ENCODE measurements at places on chromosomes 4 and X.

GRCh38 chr4:79848329-79848728 is 224.7 kb downstream of the ANTXR2 start:
- DNase-seq = no peak

- no peak for DNase-seq
Measured at GRCh38 chr4:112280386-112281056, 5.2 kb downstream of the TIFA start.

DNA sequence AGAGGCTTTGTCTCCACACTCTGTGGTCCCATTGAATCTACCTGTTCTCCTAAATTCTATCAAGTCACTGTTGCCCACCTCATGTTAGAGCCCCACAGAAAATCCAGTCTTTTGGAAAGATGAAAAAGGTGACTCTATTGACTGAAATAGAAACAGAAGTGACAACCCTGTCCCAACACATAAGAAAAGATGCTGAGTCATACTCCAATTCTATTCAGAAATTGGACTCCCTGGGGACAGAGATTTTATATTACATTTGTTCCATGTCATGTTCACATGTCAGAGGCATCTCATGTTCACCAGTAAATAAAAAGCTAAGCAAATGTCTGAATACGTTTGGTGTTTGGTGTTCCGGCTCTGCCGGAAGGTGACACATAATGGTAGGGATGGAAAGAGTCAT is 2.9 kb upstream of the GRPR start:
- no peak for DNase-seq

- DNase-seq = peak; percentile 18
Measured at GRCh38 chrX:130575831-130576389, 174.1 kb downstream of the RBMX2 start.

- DNase-seq = no peak
Measured at GRCh38 chr4:55157559-55158277, 32.3 kb upstream of the KDR start.

DNA sequence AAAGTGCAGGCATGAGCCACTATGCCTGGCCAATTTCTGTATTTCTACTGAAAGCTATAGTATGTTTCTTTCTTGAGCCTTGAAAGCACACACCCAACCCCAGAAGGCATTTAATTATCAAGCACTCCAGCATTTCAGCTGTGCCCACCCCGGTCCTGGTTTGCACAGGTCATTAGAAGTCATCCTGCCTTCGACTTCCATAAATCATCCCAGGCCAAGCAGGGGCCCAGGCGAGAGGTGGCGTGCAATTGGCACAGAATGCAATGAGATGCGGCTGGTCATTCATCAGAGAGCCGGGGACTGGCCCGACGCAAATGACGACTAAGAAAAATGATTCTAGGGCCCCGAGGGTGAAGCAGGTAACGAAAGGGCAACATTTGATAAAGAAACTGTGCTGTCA is 24.8 kb upstream of the CRMP1 start:
- DNase-seq = no peak

DNA sequence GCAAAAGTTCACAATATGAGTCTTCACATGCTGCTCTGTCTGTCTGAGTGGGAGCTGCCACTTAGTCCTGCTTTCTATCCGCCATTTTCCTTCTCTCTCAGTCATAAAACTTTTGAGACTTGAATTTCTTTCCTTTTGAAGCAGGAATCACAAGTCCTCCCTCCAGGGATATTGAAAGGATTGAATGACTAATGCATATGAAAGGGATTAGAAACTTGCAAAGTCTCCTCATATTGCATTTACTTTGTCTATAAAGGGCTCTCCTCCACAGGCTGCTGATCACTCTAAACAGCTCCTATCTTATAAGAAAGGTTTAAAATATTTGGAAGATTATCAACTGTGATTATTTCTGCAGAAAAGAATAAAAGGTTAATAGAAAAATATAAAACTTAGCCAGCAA is 879.1 kb downstream of the ARAP2 start:
- DNase-seq = no peak

DNA sequence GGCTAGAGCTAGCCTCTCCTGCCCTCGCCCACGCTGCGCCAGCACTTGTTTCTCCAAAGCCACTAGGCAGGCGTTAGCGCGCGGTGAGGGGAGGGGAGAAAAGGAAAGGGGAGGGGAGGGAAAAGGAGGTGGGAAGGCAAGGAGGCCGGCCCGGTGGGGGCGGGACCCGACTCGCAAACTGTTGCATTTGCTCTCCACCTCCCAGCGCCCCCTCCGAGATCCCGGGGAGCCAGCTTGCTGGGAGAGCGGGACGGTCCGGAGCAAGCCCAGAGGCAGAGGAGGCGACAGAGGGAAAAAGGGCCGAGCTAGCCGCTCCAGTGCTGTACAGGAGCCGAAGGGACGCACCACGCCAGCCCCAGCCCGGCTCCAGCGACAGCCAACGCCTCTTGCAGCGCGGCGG is at the start of gene AR:
AR (plus strand) TSS at position 204 of the 400 bp plus-strand sequence. CDS start 1,126 bp downstream, outside the sequence.
- peak; percentile 30 for DNase-seq

- no peak for DNase-seq
Measured at GRCh38 chr4:4195354-4195753, 31.4 kb downstream of the OTOP1 start.

- DNase-seq = peak; percentile 26
Measured at GRCh38 chr4:73869130-73870055, at the start of gene CXCL1. CXCL1 (plus strand) TSS chr4:73869393; CDS start chr4:73869471, 78 bp downstream.

DNA sequence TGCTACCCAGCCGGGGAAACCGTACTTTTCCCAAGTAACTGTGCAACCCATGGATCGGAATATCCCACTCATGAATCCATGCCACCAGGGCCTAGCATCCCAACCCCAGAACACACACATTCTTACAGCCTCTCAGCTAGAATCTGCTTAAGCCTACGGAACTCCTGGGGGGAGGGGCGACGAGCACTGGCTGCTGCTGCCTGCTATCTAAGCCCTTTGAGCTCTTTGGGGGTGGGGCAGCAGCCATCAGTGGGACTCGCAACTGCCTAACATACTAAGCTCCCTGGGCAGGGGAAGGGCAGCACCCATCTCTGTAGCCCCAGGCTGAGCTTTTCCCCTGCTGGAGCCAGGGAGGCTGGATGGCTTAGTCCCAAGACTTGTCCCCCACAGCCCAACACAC is 28.6 kb downstream of the NUDT10 start:
- DNase-seq = no peak

DNA sequence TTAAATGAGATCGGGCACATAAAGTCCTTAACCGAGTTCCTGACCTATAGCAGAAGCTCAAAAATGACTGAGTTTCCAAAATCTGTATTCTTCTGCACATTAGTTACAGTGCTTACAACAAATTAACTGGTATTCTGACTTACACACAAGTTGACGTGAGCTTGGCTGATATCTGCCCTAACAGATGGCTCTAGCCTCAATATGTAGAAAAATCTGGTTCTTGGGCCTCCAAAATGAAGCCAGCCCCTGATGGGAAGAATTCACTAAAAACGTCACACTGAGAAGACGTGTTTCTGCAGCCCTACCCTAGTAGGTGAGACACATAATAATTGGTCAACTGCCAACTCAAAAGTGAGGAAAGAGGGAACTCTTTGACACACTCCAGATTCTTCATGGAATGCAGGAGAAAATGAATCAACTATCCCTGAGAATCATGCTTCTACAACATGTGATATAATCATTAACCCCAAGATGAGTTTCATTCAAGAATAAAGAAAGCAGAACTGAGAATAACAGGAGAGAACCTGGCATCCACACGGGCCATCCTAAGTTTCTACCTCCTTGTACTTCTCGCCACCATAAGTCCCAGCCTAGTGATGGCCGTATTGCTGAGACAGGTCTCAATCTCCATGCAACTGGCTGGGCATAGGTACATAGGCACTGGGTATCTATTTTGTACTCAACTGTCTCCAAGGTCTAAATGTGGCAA is 8.2 kb downstream of the STX18 start:
- no peak for DNase-seq
